ENCODE measurements at places on chromosomes 3 and 15.

- no peak for DNase-seq
Observed at GRCh38 chr3:57876632-57877031, 120.5 kb downstream of the SLMAP start.

DNA sequence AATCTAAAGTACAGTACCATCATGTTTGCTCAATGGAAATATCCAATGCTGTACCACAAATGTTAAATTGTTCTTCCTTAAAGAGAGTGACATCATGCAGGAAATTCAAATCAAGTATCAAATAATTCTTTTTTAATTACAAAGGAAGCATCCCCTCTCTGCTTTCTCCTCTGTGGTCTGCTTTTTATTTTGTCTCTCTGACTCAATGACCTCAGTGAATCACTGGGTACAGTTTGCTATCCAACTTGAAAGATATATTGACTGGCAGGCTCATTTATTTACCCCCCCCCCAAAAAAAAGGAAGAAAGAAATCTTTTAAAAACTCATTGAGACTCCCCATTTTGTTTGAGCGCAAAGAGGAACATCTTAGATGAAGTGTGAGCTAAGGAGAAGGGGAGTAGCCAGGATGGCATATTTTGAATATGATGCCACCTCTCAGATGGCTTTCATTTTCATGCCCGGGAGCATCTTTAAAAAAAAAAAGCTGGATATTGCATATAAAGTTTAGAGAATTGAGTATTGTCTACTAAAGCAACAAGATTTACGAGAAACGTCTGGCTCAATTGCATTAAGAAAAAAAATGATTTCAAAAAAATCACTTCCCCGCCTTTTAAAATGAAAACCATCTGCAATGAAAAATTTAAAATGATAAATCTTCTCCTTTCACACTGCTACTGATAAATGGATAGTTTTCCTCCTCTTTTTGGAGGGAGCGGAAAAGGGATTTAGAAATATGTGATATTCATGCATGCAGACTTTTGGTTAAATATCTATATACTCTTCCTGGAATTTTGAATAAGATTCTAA is 307.1 kb upstream of the DPH6 start:
- no peak for DNase-seq

DNA sequence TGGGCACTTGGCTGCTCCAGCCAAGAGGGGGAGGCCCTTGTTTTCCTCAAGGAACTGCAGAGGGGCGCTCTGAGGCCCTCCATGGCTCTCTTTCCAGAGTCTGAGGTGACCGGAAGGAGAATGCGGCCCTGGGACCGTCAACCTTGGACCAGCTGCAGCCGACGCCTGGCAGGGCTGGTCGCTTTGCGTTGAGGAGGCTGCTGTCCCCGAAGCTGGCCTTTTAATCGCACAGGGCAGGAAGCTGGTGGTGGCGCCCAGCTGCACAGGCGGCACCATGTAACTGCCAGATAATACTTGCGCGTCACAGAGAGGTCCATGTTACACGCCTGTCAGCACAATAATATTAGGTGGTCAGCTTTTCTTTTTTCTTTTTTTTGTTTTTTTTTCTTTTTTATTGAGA is 875 bp upstream of the HLTF start:
- no peak for DNase-seq

DNA sequence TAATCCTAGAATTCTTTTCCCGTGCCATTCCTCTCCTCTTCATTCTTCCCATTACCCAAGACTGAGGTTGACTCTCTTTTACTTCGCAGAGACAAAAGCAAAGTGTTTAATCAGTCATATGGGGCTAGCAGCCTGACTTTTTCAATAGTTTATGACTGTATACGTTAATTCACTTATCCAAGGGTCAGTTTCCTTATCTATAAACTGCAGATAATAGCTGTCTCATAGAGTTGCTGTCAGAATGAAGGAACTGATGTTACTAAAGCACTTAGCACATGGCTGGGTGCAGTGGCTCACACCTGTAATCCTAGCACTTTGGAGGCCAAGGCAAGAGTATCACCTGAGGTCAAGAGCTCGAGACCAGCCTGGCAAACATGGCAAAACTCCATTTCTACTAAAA is 43.5 kb upstream of the ULK4 start:
- no peak for DNase-seq

DNA sequence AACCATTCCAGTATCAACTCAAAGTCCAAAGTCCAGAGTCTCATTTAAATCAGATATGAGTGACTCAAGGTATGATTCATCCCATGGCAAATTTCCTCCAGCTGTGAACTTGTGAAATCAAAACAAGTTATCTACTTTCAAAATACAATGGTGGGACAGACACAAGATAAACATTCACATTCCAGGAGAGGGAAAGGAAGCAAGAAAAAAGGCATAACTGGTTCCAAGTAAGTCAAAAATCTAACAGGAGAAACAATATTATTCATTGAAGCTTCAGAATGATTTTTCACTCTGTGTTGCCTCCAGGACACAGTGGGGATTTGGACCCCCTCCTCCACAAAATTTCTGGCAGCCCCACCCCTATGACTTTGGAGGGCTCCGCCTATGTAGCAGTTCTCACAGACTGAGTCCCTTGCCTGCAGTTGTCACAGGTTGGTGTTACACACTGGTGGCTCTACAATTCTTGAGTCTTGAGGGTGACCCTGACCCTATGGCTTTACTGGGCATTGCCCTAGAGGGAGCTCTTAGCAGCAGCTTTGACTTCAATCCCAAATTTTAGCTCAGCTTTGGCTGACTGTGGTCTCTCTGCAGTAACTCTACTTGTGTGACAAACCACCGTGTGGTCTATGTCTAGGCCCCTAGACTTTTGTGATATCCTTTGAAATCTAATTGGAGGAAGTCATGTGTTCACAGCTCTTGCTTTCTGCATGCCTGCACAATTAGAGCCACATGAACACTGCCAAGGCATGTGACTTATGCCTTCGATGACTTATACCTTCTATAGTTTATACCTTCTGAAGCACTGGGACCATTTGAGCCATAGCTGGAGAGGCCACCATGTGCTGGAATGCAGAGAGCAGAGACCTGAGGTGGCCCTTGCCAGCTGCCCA is 644.2 kb downstream of the GRM7 start:
- DNase-seq: no peak

GRCh38 chr3:108136561-108137459 is 46.0 kb upstream of the CD47 start:
- no peak for DNase-seq

Measured in stimulated activated CD8-positive, alpha-beta memory T cell treated with anti-CD3 and anti-CD28 coated beads, Interleukin-4, amount 100 ng/mL, for 4 hours (primary cell).